ENCODE measurements at places on chromosomes 11 and 22. TPM values are rescaled to one million over a fixed set of nuclear protein-coding genes. Genes with fewer than 3 reads are reported as not detected.
A peak's percentile ranks its signal among the peaks of the same experiment; 100 is the strongest.

- H3K4me3 ChIP-seq: no peak overlapping the region
- H3K4me1 ChIP-seq: peaks cover 14% of the 10 kb centered on the region
- no peak overlapping the region for H3K27ac ChIP-seq
- no peaks in the 10 kb centered on the region for H3K27me3 ChIP-seq
Observed at GRCh38 chr22:22201185-22201929, 43.2 kb upstream of the VPREB1 start.

DNA sequence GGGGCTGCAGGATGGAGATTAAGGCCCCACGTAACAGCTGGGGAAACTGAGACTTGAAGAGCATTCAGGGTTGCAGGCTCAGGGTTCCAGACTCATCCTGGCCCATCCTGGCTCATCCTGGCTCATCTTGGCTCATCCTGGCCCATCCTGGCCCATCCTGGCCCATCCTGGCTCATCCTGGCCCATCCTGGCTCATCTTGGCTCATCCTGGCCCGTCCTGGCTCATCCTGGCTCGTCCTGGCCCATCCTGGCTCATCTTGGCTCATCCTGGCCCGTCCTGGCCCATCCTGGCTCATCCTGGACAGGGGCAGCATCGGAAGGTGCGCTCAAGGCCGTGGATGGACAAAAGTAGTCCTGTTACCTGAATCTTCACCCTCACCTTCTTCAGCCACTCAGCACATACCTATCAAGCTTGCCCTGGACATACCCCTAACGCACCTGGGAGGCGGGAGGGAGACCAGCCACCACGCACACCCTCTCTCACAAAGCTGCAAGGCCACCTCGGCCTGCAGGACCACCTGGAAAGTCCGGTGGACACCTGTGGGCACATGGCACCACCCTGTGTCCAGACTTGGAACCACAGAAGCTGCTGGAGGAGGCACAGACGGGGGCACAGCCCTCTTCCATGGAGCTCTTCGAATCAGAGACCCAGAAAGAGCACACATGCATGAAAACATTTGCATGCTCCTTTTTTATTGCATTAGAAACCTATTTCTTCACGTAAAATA, 20.3 kb upstream of the NLRP6 start:
- peaks cover 4% of the 10 kb centered on the region for H3K36me3 ChIP-seq
- no peak overlapping the region for H3K4me3 ChIP-seq
- DNase-seq: no peak
- H3K27ac ChIP-seq: no peak overlapping the region
- H3K27me3 ChIP-seq: no peaks in the 10 kb centered on the region

DNA sequence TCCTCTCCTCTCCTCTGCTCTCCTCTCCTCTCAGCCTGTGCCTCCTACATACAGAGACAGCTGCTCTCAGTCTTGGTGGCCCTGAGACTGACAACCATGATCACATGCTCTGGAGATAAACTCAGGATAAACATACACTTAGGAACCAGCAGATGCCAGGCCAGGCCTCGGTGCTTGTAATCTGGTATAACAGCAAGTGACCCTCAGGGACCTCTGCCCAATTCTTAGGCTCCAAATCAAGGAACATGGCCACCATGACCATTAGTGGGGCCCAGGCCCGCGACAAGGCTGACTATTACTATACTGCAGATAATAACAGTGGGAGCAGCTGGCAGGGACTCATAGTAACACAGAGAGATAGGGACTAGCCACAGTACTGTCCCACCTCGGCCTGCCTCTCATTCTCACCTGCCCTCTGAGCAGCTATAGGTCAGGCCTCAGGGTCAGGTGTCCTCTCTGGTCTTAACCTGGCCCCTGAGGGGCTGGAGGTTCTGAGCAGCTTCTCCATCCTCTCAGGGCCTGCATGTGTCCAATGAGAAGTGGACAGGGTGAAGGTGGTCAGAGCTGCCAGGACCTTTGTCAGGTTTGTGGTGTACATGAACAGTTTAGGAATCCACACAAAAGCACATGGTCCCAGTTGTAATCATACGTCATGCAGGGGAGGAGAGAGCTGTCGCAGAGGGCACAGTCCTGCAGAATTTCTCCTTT, 106.1 kb downstream of the GGTLC2 start:
- H3K4me1 ChIP-seq: no peaks in the 10 kb centered on the region
- H3K36me3 ChIP-seq: no peaks in the 10 kb centered on the region
- H3K4me3 ChIP-seq: no peak overlapping the region
- H3K27ac ChIP-seq: no peak overlapping the region
- no peaks in the 10 kb centered on the region for H3K27me3 ChIP-seq
- DNase-seq: no peak

DNA sequence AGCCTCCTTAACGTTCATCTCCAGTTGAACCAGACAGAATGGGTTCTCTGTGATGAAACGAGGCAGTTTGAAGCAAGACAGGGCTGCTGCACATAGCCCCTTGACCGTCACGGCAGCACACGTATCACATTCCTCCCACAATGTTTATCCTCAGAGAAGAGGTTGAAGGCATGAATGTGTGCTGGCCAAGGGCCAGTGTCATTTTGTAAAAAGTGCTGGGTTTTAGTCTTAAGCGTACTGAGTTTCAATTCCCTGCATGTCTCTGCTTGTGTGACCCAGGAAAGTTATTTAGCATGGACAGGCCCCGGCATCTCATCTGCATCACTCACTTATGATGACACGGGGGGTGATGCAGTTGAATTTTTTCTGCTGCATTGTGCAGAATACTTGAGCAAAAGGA, 31.6 kb downstream of the TTC12 start:
- DNase-seq: no peak
- H3K4me3 ChIP-seq: no peak overlapping the region
- H3K27ac ChIP-seq: no peak overlapping the region
- H3K36me3 ChIP-seq: no peaks in the 10 kb centered on the region
- H3K27me3 ChIP-seq: no peaks in the 10 kb centered on the region

DNA sequence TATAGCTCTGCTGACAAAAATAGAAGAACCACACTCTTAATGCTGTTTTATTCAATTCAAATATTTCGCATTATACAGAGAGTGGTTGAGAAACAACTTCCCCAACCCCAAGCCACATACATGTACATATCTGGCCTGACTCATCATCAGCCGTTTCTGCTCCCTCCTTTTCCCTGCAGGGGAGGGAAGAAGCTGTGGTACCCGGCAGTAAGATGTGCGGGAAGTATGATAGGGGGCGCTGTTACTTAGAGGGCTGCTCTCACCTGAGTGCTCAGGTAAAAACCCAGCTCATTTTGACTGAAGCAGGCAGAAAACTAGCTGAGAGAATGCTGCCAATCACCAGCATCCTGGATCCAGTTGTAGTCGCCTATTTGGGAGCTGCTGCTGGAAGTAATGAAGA, 85.5 kb downstream of the NELL1 start:
- no peaks in the 10 kb centered on the region for H3K27me3 ChIP-seq
- no peaks in the 10 kb centered on the region for H3K4me1 ChIP-seq
- no peak overlapping the region for H3K4me3 ChIP-seq
- H3K36me3 ChIP-seq: no peaks in the 10 kb centered on the region
- DNase-seq: no peak

DNA sequence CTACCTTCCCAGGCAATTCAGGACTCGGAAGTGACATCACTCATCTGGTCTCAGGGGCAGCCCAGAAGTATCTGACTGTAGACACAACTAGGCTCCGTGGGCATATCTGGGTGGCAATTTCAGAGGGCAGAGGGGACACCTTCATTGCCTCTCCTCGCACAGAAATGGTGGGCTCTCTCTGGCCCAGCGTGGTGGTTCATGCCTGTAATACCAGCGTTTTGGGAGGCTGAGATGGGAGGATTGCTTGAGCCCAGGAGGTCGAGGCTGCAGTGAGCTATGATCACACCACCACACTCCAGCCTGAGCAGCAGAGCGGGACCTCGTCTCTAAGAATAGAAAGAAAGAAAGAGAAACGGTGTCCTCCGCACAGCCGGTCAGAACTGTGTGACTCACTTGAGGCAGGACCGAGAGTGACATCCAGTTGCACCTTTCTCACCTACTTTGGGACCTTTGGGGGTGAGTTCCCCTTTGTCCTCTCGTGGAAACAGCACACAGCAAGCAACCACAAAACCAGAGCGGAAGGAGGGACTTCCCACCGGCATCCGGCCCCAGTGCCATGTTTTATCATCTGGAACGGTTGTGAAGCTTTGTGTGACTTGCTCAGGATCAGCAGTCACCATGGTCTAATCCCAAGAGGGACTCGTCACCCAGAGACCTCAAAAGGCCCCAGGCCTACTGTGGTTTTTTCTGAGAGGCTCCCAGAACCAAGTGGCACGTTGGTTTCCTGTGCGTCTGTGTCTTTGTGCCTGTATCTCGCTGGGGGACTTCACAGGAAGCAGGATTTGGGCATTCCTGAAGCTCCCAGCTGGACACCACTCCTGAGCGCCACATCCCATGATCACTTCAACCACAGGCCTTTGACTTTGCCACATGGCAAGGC, 38.4 kb upstream of the EMID1 start:
- no peaks in the 10 kb centered on the region for H3K27me3 ChIP-seq
- no peaks in the 10 kb centered on the region for H3K36me3 ChIP-seq
- H3K27ac ChIP-seq: peak overlapping the region; percentile 76
- no peak overlapping the region for H3K4me3 ChIP-seq
- H3K4me1 ChIP-seq: peaks cover 27% of the 10 kb centered on the region
- DNase-seq: peak; percentile 100

DNA sequence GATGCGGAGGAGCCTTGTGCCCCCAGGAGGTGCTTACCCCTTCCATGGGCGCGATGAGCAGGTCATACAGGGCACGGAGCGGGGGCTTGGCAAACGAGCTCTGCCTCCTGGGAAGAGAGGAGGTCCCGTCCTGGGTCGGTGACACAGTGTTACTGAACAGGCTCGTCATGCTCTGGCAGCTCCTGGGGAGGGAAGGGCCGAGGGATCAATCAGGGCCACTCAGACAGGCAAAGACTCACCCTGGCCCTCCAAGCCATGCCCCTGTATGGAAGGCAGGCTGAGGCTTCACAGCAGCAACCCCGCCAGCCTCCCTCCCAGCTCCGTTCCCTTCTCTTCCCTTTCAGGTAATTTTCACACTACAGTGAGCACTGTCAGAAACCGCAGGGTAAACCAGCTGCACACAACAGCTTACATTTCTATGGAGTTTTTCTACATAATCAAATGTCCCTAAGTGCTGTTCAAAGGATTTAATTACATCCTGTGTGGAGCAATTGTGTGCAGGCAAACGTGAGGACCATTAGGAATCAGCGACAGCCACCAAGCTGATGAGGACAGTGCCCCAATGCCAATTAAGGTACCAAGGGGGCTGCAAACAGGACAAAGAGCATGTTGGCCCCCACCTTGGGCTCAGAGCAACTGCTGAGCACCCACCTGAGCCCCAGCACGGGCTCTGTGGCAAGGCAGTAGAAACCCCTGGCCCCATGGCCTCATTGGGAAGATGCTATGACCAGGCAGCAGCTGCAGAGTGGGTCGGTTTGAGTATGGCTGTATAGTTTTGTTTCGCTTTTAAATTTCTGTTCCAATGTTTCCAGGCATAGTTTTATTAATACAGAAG, 95.4 kb upstream of the PITPNB start:
- DNase-seq: no peak
- no peaks in the 10 kb centered on the region for H3K27me3 ChIP-seq
- no peak overlapping the region for H3K4me3 ChIP-seq
- H3K4me1 ChIP-seq: no peaks in the 10 kb centered on the region
- H3K27ac ChIP-seq: no peak overlapping the region

DNA sequence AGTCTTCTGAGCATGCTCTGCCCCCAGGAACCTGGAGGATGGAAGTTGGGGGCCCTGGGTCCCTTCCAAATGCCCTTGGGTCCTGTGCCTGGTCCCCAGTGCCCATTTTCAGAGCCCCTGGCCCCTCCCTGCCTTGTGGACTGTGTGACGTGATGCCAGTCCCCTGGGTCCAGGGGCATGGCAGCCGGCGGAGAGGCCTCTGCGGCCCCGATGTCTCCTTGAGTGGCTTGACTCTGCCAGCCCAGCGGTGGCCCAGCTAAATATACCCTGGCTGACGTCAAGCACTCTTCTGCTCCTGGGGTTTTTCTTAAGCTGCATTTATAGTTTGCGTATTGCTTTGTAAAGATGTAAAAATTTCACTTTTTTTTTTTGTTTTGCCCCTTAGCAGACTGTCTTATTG, 35.2 kb upstream of the PARVG start:
- H3K27ac ChIP-seq: no peak overlapping the region
- H3K4me1 ChIP-seq: no peaks in the 10 kb centered on the region
- H3K36me3 ChIP-seq: peaks cover 5% of the 10 kb centered on the region
- no peaks in the 10 kb centered on the region for H3K27me3 ChIP-seq
- H3K4me3 ChIP-seq: no peak overlapping the region

DNA sequence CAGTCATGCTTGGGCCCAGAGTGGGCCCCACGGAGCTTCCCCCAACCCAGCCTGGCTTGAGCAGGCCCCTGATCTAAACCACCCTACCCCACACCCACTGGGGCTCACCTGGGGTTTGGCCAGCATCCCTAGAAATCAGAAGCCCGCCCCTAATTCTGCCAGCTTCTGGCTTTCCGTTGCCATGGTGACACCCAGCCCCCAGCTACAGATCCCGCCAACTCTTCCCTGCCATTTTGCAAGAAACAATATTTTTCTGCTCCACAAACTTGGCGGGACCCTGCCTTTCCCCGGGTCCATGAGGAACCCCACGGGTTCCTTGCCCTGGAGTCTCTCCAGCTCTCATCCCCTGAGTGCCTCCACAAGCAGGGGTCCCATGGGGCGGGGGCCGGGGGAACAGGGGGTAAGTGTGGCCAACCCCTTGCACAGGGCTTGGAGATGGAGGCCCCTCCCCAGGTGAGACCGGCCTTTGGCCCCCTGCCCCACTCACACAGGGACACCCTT, 90.0 kb downstream of the CDKN1C start:
- H3K27me3 ChIP-seq: no peaks in the 10 kb centered on the region
- H3K27ac ChIP-seq: no peak overlapping the region
- H3K36me3 ChIP-seq: no peaks in the 10 kb centered on the region
- no peak overlapping the region for H3K4me3 ChIP-seq

GRCh38 chr22:49660794-49661781, 166.6 kb downstream of the BRD1 start:
- H3K27ac ChIP-seq: no peak overlapping the region
- no peak overlapping the region for H3K4me3 ChIP-seq
- no peaks in the 10 kb centered on the region for H3K27me3 ChIP-seq
- DNase-seq: no peak

- H3K27ac ChIP-seq: no peak overlapping the region
- DNase-seq: no peak
- H3K4me3 ChIP-seq: no peak overlapping the region
- H3K36me3 ChIP-seq: no peaks in the 10 kb centered on the region
- no peaks in the 10 kb centered on the region for H3K27me3 ChIP-seq
- peaks cover 8% of the 10 kb centered on the region for H3K4me1 ChIP-seq
Observed at GRCh38 chr11:19398772-19399527, 158.2 kb upstream of the E2F8 start.

WNT7B gene
- polyA plus RNA-seq: not detected

MAJIN gene
- polyA plus RNA-seq: not detected

KRTAP5-1 gene
- polyA plus RNA-seq: not detected

DEFB108B gene
- not detected for polyA plus RNA-seq

CD3D gene
- polyA plus RNA-seq: not detected

SESN3 gene
- polyA plus RNA-seq: 0.64 TPM

TMEM109 gene
- polyA plus RNA-seq: 193 TPM

CDC42EP1 gene
- polyA plus RNA-seq: 0.09 TPM

POU2AF1 gene
- 79.7 TPM for polyA plus RNA-seq

SMTNL1 gene
- not detected for polyA plus RNA-seq

CHRNA10 gene
- 0.36 TPM for polyA plus RNA-seq

Data from GM12878 (cell line).